Activated CD4-positive, alpha-beta T cell treated with anti-CD3 and anti-CD28 coated beads for 36 hours (primary cell): ENCODE measurements at places on chromosomes 4 and X. TPM values are rescaled to one million over a fixed set of nuclear protein-coding genes. Genes with fewer than 3 reads are reported as not detected.

- DNase-seq, result no peak
Measured at GRCh38 chrX:72027914-72028307, 103.8 kb downstream of the RTL5 start.

DNA sequence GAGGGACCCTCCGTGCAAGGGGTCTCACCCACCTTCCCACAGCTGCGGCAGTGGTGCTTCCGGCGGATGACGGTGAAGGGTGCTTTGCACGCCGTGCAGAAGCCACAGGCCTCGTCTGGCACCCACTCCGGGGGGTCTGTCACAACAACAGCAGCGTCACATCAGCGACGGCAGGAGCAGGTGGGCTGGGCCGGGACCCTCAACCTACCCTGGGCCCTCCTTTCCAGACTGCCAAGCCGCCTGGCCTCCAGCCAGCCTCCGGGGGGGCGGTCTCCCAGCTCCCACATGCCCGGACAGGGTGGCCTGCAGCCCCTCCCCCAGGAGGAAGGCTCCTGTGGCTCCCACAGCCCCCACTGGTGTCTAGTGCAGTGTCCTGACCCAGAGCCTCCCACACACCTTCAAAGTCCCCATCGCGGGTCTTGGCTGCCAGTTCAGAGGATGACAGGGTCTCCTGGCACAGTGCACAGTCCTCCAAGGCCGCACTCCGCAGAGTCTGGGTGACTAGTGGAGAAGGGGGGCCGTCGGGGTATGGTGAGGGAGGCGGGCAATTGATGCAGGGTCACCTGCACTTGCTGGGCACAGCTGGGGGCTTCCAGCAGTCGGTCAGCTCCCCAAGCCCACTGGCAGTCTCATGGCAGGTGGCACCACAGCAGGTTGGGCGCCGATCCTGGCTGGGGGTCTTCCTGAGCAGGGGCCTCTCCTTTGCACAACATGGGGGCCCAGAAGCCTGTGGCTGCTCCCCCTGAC lies 9.5 kb upstream of the MXD4 start:
- no peak for DNase-seq

ZCCHC18 gene
- total RNA-seq, result 0.53 TPM

DNA sequence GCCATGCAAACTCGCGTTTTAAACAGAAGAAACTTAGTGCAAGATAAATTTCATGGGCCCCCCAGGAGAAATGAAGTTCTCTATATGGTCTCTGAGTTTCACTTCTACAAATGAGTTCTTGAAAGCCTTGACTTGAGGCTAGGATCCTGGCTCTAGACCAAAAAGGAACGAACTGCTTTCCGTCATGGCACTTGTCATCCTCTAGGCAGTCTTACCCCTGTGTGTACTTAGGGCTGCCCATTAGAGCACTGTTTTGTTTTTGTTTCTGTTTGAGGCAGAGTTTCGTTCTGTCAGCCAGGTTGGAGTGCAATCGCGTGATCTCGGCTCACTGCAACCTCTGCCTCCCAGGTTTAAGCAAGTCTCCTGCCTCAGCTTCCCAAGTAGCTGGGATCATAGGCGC lies 29.0 kb downstream of the RNF4 start:
- no peak for DNase-seq

DNA sequence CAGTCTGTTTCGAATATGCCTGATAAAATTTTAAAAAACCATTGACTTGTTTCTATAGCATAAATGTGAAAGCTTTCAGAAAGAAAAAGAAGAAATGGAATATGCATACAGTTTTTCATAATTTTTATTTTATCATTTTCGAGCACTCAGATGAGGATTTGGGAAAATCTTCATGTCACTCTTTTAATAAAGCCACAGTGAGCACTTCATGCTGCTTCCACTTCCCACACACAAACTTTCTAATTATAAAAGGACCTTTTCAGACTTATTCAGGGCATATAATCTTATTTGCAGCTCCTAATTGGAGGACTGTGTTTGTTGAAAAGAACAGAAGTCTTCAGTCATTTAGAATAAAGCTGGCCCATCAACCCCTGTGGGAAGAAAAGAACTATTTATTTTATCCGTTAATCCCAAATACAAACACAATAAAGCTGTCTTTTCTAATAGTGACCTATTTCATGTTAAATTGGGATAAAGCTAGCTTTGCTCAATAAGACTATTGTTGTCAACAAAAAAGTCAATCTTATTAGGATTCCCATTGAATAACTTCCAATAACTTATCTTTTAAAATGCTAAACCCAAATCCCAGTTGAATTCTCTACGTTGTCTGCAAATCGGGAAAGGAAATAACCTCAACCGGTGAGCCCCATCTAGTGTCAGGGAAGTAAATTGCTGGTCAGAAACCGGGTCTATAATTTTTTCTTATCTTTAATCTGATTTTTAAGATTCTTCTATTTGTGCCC lies 211.5 kb downstream of the PDGFRA start:
- no peak for DNase-seq

DNA sequence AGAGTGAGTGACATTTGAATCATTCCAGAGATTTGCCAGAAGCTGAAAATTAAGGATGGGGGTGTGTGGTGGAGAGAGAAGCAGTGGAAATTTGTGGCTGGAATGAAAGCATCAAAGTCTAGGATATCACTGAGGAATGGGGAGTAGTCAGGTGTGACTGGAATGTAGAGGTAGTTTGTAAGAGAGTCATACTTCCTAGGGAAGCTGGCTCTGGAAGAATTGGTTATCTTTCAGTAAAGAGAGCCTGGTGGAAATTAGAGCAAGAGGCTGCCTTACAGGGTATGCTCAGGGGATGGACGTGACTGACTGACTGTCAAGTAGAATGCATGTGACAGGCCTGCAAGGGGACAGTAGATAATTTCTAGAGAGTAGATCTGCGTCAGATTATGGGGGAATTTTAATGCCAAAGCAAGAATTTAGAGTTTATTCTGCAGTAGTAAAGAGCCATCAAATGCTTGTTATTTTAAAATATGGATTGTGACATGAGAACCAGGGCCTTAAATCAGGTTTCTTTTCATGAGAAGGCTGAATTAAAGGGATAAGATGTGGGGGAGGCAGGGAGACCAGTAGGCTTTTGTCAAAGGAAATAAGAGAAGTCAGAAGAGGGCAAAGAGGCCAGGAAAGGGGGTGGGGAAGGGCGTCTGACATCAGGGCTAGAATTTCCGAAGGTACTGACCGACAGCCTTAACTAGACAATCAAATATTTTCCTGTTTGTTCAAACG lies 109.9 kb downstream of the AFF1 start:
- no peak for DNase-seq

DNA sequence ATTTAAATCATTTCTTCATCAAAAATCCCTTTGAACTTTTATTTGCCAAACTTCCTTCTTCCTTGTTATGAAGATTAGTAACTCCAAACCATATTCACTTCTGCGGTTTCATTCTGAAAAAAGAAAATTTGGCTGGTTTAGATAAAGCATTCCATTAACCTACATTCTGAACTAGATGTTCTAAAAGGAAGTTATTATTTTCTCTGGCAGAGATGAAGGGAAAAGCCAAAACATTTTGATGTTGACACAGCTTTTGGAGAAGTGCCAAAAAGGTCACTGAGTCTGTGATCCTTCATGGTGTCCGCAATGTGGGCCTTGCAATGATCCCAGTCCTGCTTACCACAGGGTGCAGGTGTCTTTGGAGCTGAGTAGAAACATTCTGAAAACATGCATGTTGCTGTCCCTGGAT lies 36.0 kb downstream of the CXCL8 start:
- DNase-seq, result no peak

GRCh38 chrX:155988859-155989258 lies 8.6 kb upstream of the IL9R start:
- DNase-seq, result no peak

DNA sequence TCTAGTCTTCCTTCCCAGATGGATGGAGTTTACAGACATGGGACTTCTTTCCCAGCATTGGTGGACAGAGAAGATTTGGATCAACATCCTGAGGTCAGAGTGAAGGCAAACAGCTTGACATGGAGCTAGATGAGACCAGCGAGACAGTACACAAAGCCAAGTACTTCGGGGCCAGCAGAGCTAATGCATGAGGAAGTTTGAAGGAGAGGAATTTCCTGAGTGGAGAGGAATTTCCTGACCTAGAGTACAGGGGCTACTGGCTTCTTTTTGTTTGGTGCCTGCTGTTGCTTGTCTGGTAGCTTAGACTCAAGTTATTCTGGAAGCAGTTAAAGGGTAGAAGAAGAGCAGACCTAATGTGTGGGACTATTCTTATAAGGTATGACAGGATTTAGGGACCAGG lies 69.1 kb upstream of the EOLA2 start:
- DNase-seq, result no peak
